Small intestine (tissue), 16 donors: ENCODE measurements at places on chromosomes 16 and 17.
A peak's percentile ranks its signal among the peaks of the same experiment; 100 is the strongest.

DNA sequence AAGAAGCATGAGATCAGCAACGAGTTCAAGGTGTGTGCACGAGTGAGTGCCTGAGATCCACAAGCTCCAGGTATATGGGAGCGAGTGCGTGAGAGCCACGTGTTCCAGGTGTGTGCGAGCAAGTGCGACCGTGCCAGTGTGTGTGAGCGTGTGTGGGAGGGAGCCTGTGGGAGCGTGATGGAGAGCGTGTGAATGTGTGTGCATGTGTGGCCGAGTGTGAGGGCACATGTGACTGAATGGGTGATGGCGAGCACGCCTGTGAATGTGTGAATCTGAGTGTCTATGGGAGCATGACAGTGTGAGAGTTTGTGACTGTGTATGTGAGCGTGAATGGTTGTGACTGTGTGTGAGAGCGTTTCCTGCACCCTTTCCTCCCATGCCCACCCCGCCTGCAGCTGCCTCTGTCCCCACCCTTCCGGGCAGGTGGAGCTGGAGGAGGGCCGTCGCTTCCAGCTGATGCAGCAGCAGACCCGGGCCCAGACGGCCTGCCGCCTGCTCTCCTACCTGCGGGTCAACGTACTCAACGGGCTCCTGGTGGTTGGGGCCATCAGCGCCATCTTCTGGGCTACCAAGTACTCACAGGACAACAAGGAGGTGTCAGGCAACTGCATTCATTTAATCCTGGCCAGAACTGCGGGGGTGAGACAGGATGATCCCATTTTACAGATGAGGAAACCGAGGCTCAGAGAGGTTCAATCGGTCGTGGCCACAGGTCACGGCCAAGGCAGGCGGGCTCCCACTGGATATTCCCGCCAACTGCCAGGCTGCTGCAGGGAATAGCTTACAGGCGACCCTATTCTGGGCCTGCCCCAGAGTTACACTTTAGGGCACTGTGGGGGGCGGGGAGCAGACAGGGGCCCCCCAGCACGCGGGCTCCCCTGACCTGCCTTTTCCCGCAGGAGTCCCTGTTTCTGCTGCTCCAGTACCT is 3.7 kb downstream of the TMC8 start:
- peak; percentile 73 for DNase-seq

- DNase-seq: peak; percentile 76
These were observed 31.2 kb downstream of the CTU2 start for GRCh38 chr16:88737298-88738150.

DNA sequence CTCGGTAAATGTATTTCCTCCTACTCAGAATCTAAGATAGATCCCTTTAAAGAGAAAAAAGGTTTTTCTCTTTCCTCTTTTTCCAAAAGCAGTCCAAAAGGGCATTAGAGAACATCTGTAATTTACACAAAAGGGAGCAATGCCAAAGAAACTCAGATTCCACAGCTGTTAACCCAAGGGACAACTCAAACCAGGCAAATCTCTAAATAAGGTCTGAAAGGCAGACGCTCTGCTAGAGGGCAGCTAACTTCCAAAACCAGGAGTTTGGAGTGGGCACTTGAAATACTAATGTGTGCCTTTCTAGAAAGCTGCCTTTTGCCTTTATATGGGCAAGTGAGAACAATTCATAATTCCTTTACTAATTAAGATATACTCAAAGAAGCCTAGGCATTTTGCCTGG is 435.7 kb downstream of the ZFHX3 start:
- DNase-seq: no peak

DNA sequence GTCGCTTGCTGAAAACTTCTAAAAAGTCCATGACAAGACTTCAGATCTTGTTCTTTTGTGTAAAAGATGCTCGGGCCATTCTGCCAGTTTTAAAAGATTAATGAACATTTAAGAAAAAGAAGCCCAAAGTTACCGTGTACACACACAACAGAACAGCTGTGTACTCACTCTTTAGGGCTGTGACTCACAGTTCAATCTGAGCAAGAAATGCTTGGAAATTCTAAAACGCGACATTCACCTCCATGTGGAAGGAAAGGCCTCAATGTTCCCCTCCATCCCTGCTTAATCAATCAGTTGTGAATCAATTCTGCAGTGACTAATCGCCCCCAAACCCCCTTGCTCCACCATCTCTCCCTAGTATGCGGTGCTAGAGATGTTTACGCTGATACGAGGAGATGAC is 609.9 kb upstream of the SALL1 start:
- DNase-seq: no peak

GRCh38 chr17:30379303-30379902 is 676 bp downstream of the CPD start:
- DNase-seq: peak; percentile 39

DNA sequence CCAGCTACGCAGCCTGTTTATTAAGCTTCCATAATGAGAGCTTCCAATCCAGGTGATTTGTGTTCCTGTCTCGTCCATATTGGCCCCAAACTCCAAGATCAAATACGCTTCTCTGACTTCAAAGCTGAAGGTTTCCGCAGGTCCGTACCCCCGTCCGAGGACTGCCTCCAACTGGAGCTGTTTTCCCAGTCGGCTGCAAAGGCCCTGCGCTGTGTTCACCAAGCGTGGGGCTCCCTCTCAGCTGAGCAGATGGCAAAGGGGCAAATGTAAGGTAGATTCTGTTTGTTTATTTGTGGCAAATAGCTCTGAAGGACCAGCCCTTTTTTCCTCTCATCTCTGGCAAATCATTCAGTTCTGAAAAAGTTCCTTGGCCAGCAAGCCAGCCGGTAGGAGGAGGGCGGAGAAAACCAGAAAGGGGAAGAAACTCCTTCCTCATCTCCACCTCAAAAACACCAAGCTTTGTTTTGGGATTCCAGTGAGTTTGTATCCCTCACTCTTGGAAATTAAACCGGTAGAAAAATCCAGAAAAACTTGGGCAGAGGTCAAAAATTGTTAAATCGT is 35.2 kb downstream of the NXN start:
- no peak for DNase-seq

DNA sequence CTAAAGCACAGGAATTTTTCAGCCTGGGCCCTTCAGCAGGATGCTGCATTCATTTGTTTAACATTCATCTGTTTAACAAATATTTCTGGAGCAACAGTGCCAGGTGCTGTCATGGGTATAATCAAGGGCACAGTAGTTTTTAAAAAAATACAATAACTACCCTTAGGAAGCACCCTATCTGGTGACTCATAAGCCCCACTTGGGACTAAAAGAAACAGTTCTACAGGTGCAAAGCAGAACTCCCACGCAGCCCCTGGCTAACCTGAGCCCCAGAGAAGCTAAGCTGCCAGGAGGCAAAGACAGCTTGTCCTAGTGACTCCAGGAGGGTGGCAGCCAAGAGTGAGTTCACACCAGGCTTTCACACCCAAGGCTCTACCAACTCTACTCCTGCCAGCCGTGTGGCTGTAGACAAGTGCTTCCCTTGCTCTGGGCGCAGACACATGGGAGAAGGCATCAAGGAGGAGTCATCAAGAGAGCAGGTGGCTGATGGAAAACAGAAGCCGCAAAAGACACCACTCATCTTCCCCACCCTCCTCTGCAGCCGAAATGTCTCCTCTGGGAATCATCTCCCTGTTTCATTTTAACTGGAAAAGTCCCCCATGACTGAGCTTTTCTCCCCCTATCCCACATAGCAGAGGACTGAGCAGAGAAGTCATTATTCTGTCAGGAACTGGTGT is 14.4 kb downstream of the CUEDC1 start:
- DNase-seq: no peak

GRCh38 chr17:9676820-9677310 is 31.5 kb downstream of the USP43 start:
- peak; percentile 8 for DNase-seq

GRCh38 chr17:8745586-8746500 is 1.2 kb upstream of the CCDC42 start:
- peak; percentile 82 for DNase-seq

DNA sequence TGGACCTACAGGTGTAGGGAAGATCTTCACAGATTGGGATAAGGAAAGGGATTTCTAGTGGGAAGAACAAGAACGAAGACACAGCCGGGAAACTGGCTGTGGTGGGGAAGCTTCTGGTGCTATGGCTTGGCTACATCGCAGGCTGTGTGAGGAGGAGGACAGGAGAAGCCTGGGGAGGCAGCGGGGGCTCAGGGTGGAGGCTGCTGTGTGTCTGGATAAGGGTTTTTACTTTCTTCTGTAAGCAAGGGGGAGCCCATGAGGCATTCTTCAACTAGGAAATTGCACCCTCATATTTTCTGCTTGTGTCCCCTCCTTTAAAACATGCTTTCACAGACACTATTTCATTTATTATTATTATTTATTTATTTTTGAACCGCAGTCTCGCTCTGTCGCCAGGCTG is 2.9 kb upstream of the RHBDF2 start:
- no peak for DNase-seq

- peak; percentile 43 for DNase-seq
These were observed 2.0 kb upstream of the FOXF1 start for GRCh38 chr16:86508028-86508946.

- DNase-seq: no peak
These were observed 138.9 kb downstream of the GSG1L start for GRCh38 chr16:27924411-27925118.

- no peak for DNase-seq
These were observed 2.9 kb downstream of the ARMC5 start for GRCh38 chr16:31461921-31462804.

DNA sequence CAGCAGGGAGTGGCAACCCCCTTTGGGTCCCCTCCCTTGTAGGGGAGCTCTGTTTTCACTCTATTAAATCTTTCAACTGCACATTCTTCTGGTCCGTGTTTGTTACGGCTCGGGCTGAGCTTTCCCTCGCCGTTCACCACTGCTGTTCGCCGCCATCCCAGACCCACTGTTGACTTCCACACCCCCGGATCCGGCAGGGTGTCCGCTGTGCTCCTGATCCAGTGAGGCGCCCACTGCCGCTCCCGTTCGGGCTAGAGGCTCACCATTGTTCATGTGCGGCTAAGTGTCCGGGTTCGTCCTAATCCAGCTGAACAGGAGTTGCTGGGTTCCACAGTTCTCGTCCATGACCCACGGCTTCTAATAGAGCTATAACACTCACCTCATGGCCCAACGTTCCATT is 408.1 kb downstream of the KCNJ2 start:
- no peak for DNase-seq

GRCh38 chr17:75346906-75347305 is 57.7 kb upstream of the SLC25A19 start:
- DNase-seq: no peak

- DNase-seq: peak; percentile 71
These were observed 12.2 kb downstream of the GJD3 start for GRCh38 chr17:40352237-40352778.

GRCh38 chr17:39648616-39649366 is 11.8 kb downstream of the STARD3 start:
- no peak for DNase-seq

DNA sequence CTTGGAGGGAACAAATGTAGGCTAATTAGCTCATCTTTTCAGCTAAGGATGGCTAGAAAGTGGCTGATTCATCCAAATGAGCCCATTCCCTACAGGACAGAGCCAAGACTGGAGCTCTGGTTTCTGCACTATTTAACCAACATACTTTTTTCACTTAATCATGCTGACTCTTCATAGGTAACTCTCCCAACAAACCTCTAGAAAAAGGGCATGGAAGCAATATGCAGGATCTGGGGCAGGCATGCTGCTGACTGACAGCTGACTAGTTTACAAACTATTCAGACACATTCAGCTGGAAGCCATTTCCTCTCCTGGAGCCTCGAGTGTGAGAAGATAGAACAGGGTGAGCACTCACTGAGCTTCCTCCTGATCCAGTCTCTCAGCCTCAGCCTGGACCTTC is 6.2 kb downstream of the BECN1 start:
- DNase-seq: no peak
